ENCODE measurements at places on chromosomes 2 and 18. TPM values are rescaled to one million over a fixed set of nuclear protein-coding genes. Genes with fewer than 3 reads are reported as not detected.

DNA sequence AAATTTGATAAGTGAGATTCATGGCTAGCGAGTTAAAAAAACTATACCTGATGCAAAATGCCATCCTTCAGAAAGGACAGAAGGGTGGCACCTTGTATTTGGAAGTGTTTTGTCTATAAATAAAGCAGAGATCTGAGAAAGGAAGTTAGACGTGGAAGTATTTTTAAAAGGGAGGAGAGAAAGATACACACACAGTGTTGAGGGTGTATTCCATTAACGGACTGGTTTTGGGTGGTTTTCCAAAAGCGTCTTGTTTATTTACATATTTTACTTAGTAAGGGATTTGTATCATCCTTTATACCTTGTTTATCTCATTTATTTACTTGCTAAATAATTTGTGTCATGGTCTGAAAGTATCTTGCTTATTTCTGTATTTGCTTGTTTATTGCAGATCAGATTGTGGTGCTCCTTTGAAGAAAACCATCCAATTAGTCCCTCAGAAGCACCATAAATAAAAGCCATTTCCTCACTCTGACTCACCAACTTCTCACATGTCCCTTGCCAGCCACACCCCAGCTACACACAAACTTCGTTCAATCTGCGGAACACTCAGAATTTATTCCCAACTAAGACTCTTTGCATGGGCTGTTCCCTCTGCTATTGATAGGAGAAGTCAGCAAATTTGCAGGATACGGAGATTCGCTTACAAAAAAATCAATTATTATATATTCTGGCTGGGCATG is 90.8 kb downstream of the FAM124B start:
- H3K27me3 ChIP-seq: peaks cover 3% of the 10 kb centered on the region
- H3K27ac ChIP-seq: no peak overlapping the region
- DNase-seq: no peak
- H3K4me3 ChIP-seq: no peak overlapping the region
- no peaks in the 10 kb centered on the region for H3K36me3 ChIP-seq

- DNase-seq: no peak
- no peaks in the 10 kb centered on the region for H3K4me1 ChIP-seq
- no peaks in the 10 kb centered on the region for H3K36me3 ChIP-seq
- no peak overlapping the region for H3K4me3 ChIP-seq
Observed at GRCh38 chr18:10234912-10235660, 219.3 kb upstream of the APCDD1 start.

DNA sequence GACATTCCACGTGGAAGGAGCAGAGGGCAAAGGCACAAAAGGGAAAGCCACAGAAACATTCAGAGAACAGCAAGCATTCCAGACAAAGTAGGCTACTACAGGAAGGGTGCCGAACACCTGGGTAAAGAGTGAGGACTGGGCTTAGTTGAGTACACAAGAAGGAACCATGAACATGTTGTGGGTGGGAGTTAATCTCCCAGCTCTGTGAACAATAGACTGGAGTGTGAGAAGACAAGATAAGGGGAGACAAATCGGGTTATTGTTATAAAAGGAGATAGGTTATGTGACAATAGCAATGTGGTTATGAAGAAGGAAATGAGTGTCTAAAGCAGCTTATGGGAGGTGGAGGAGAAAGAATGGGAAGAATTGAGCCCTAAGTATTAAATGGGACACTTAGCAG is 70.0 kb downstream of the DPP4 start:
- H3K4me3 ChIP-seq: no peak overlapping the region
- H3K36me3 ChIP-seq: no peaks in the 10 kb centered on the region
- H3K4me1 ChIP-seq: peaks cover 2% of the 10 kb centered on the region
- no peaks in the 10 kb centered on the region for H3K27me3 ChIP-seq
- no peak overlapping the region for H3K27ac ChIP-seq

- H3K4me1 ChIP-seq: peaks cover 16% of the 10 kb centered on the region
- no peak overlapping the region for H3K4me3 ChIP-seq
- no peak overlapping the region for H3K27ac ChIP-seq
- H3K36me3 ChIP-seq: no peaks in the 10 kb centered on the region
- no peaks in the 10 kb centered on the region for H3K27me3 ChIP-seq
- no peak for DNase-seq
Observed at GRCh38 chr2:177154809-177155208, 57.8 kb upstream of the HNRNPA3 start.

DNA sequence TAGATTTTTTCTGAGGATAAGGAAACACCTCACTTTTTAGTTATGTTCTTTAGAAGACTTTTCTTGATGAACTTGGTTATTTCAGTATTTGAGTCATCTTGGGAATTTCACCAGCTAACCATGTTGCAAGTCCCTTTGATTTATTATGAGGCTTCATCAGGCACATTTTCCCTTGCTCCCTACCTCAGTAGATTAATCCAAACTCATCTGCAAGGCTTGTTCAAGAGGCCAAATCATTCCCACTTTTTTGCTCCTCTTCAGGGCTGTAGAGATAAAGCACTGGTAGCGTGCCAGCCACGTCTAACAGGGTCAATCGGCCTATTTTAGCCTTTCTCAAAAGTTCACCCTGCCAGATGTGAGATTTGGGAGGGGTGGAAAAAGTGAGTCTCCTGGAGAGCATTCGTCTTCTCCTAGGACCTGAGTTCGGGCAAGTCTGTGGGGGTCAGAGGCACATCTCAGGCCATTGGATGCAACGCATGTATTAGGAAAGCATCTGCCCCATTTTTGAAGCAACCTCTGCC is 120.3 kb downstream of the RDH14 start:
- no peak overlapping the region for H3K4me3 ChIP-seq
- no peak overlapping the region for H3K27ac ChIP-seq
- no peaks in the 10 kb centered on the region for H3K36me3 ChIP-seq
- peaks cover 5% of the 10 kb centered on the region for H3K4me1 ChIP-seq

DNA sequence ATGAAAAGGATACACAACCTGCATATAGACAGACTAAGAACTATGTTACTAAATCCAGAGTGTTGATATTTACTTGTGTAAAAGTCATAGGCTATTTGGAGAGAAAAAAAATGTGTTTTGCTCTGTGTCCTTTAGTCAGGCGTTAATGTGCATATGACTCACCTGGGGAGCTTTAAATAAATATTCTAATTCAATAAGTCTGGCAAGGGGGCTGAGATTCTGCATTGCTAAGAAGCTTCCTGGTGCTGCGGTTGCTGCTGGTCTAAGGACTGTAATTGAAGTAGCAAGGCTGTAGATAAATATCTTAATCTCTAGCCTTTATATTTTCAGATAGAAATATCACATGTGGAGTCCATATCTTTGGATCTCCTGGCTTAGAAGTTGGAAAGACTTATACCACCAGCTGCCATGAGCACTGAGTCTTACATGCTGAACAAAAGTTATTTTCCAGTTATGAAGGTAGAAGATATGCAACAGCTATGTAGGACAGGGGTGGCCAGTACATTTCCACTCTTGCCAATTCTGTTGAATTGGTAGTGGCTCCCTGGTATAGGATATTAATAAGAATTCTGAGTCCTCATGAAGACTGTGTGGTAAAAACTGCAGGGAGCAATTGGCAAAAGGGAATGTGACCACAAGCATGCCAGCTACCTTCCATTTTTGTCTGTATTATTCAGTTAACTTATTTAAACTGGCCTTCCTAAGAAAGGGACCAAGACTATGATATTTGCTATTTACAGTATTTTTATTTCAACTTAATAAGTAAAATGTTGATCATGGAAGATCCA is 4.8 kb downstream of the SPAG16 start:
- H3K4me1 ChIP-seq: peaks cover 6% of the 10 kb centered on the region
- H3K36me3 ChIP-seq: no peaks in the 10 kb centered on the region
- H3K4me3 ChIP-seq: no peak overlapping the region
- H3K27ac ChIP-seq: no peak overlapping the region
- H3K27me3 ChIP-seq: no peaks in the 10 kb centered on the region
- DNase-seq: no peak

- H3K4me1 ChIP-seq: no peaks in the 10 kb centered on the region
- no peak overlapping the region for H3K27ac ChIP-seq
Observed at GRCh38 chr2:235480614-235481013, 13.2 kb upstream of the AGAP1 start.

- H3K4me1 ChIP-seq: no peaks in the 10 kb centered on the region
- DNase-seq: no peak
- H3K4me3 ChIP-seq: no peak overlapping the region
- no peak overlapping the region for H3K27ac ChIP-seq
Observed at GRCh38 chr2:240769096-240769495, 50.9 kb downstream of the KIF1A start.

DNA sequence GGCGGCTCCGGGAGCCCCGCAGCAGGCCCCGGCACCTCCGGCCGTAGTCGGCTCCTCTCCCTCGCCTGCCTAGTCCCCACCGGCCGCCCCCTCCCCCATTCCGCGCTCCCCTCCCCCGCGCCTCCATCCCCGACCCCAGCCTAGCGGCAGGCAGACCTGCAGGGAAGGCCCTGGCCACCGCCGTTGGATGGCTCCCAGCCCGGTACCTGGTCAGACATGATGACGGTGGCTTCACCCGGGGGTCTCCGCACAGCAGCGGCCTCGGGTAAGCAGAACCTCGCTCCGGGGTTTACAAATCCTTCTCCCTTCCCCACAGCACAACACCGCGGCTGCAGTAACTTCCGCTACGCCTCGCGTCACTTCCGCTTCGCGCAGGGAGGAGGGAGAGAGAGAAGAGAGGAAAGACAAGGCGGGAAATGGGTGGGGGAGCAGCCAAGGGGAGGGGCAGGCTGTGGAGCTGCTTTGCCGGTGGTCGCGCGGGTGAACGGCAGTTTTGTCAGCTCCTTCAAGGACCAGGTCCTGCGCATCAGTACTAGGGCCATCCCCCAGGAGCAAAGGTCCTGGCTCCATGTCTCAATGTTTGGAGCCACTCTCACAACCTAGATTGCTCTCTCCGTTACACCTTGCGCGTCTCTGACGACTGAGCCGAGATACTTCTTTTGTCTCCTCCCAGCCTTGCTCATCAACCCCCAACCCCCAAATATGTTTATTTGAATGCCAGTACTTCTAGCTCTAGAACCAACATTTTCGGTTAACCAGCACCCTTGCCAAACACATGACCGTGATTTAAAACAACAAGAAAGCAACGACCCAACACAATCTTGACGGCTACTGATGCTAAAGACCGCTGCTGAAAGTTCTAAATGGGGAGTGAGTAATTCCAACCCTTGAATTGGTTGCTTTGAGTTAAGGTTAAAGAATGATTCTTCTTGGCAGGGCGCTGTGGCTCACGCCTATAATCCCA is at the start of gene SUMO1:
SUMO1 (minus strand) TSS at position 364 of the 964 bp plus-strand sequence; CDS start at position 218, 146 bp downstream.
- peaks cover 15% of the 10 kb centered on the region for H3K4me1 ChIP-seq
- peak; percentile 91 for DNase-seq
- no peaks in the 10 kb centered on the region for H3K36me3 ChIP-seq

ALK gene
- not detected for polyA plus RNA-seq

ARL5A gene
- polyA plus RNA-seq: 18.0 TPM

GAREM1 gene
- 0.69 TPM for polyA plus RNA-seq

LHCGR gene
- not detected for polyA plus RNA-seq

ERFE gene
- 0.48 TPM for polyA plus RNA-seq

TPO gene
- polyA plus RNA-seq: not detected

MAPRE3 gene
- polyA plus RNA-seq: 6.7 TPM

DAPL1 gene
- polyA plus RNA-seq: not detected

TEX44 gene
- polyA plus RNA-seq: not detected

TRIM43 gene
- not detected for polyA plus RNA-seq

REG3A gene
- polyA plus RNA-seq: not detected
